ENCODE measurements at places on chromosomes 6 and 20.

DNA sequence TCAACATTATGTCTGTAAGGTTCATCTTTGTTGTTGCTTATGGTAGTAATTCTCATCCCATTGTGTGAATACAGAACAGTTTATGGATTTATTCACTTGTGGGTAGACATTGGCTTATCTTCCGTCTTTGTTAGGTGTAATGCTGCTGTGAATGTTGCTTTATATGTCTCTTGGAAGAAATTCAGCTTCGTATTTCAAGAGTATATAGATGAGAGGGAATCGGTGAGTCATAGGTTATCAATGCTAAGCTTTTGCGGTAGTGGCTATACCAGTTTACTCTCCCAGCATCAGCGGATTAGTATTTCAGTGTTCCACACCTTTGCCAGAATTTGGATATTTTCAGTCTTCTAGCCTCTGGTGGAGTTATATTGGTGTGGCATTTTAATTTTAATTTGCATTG is 77.8 kb downstream of the ZFAND3 start:
- peak; percentile 82 for DNase-seq

DNA sequence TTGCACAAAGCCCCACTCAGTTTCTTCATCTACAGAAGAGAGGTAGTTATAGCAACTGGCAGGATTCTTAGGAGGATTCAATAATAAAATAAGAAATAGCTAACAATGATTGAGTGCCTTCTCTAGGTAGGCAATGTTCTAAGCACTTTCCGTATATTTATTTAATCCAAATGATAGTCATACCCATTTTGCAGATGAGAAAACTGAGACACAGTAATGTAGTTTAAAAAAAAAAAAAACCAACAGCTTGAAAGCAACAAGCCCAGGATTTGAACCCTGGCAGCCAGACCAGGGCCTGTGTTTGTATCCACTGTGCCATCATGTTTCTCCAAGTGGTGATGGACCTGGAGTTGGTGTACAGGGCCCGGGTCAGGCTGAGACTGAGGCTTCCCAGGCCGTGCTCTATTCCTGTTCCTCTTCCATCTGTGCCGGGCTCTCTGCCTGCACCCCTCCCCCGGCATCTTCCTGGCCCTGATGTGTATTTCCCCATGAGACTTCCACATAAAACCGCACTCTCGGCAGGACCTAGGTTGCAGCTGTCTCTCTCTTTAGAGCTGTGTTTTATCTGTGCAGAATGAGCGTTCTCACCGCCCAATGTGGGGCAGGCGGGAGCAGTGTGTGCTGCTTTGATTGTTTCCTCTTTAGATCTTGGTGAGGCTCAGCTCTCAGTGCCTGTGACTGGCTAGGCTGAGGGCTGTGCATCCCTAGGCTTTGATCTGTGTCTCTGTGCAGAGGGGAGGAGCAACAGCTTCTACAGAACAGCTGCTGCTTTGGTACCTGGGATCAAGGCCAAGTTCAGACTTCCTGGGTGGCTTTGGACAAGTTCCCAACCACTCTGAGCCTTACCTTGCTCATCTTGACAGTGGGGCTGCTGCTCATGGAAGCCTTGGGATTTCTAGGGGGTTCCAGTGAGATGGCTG is 49.5 kb downstream of the TOX2 start:
- peak; percentile 29 for DNase-seq

- DNase-seq = no peak
These were observed 7.5 kb upstream of the CD164 start for GRCh38 chr6:109389650-109390274.

- DNase-seq = no peak
These were observed 123.5 kb downstream of the MAP3K7 start for GRCh38 chr6:90463359-90463758.

GRCh38 chr6:116286773-116287358 is 7.1 kb upstream of the TSPYL1 start:
- peak; percentile 4 for DNase-seq

DNA sequence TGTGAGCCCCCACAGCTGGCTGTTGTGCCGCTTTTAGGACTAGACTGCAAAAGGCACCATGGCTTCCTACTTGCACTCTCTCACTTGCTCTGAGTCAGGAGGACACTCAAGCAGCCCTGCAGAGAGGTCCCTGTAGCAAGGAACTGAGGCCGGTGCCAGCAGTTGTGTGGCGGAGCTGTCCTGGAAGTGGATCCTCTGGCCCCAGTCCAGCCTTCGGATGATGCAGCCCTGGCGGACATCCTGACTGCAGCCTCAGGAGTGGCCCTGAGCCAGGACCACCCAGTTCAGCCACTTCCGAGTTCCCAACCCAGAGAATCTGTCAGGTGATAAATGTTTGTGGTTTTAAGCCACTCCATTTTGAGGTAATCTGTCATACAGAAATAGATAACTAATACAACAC is 17.5 kb downstream of the CTCFL start:
- DNase-seq = peak; percentile 48

DNA sequence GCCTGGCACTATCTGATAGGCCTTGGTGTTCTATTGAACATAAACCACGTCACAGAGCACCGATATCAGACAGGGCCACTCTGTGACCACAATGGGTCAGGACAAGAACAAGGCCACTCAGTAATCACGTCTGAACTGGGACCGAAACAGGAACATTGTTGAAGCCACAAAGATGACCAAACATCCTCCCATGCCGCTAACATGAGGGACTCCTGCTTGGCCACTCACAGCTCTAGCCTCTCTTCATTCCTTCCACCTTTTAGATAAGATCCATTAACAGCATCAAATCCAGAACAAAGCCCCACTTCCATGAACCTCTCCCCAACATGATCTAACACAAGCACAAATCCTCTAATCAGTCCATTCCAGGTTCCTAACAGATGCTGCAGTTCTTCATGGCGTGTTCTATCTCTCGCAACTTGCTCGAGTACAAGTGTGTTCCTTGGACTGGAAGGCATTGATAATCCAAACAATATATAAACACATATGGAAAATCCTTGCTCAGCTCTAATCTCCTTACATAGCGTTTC is 7.4 kb downstream of the SIRT5 start:
- no peak for DNase-seq
